ENCODE measurements at places on chromosomes 5 and 9.

DNA sequence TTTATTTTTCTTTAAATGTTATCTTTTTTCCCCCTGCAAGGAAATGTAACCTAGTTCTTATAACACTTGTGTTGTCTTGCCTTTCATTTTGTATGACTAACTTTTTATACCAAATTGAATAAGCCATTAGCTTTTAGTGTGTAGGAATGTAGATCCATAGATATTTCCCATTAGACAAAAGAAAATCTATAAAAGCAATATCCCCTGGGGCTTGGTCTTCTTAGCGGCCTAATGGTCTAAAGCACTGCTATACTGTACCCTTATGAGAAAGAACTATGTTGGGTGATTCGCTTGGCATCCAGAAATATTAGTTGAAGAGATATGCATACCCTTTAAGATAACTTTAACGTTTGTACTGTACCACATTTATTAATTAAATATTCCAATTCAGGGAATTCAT is 289.2 kb downstream of the CCDC171 start:
- no peak for DNase-seq

GRCh38 chr5:94796586-94796985 is 178.1 kb downstream of the SLF1 start:
- no peak for DNase-seq

GRCh38 chr9:133767625-133768024 is 29.5 kb upstream of the SARDH start:
- no peak for DNase-seq

DNA sequence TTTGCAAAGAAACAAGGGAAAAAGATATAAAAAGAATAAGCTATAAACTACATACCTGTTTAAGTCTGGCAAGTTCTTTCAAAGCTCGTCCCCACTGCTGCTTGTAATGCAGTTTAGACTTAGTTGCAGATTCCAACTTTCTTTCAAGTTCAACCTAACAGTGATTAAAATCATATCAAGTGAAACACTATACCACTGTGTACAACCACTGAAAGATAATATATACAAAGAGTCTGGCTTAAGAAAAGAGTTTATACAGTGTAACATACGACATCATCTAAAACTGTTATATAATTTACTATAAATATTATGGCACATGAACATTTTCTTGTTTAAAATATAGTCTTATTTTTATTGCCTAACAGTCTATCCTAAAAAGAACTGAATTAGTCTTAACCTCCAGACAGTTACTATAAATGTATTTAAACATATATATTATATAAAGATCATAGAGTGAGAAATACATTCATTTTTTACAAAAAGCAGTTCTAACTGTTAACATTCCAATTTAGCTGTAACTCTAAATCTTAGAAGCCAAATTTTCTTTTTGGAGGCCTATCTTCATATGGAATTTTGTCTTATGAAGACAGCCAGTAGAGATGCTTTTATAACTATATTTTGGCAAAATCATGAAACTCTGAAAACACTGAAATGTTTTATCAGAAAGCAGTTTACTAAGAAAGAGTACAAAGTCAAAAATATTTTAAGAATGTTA is 58.6 kb downstream of the CEP120 start:
- no peak for DNase-seq

- DNase-seq = no peak
Observed at GRCh38 chr5:169350759-169351240, 49.9 kb upstream of the SLIT3 start.

DNA sequence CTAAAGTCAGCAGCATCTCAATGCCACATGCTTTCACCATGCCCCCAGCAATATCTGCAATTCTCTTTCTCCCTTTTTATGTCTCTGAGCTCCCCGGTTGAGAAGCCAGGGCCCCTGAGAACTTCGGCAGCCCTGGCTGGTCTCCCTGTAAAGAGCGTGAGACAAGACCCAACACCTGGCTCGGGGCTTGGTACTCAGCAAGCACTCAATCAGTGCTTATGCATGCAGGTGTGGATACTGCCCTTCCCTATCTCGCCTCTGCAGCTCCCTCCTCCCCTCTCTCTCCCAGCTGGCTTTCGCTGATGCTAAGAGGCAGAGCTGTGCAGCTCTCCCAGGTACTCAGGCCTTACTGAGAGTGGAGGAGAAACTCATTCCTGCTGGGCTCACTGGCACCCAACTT is 41.7 kb upstream of the AKNA start:
- DNase-seq = no peak

DNA sequence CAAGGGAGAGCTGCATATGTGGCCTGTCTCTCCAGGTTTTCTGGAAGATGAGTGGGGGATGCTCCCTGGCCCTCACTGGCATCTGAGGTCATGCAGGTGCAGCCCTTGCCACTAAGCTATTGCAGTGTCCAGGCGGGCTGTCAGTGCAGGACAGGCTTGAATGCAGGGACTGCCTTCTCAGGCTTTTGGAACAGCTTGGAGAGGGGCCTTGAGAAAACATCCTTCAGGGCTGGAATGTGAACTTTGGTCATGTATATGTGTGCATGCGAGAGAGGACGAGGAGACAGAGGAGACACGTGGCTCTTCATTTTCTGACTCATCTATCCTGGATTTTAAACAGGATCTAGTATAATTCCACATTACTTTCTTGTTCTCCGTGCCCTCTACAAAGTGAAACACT is 90.3 kb downstream of the MACROH2A1 start:
- DNase-seq = no peak

- no peak for DNase-seq
Observed at GRCh38 chr5:93385655-93386054, 195.4 kb downstream of the NR2F1-AS1 start.

DNA sequence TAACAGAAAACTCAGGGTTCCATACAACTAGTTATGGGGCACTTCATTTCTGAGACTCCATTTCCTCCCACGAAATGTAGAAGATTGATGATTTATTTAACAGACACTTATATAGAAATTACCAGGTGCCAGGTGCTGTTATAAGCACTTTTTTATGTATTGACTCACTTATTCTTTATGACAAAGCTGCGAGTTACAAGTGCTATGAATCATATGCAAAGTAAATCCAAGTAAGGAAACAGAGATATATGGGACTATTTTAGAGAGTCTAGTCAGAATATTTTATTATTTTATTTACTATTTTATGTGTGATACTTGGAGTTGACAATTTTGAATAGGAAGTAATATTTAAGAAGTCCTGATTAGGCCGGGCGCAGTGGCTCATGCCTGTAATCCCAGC is 822.8 kb upstream of the C9orf72 start:
- no peak for DNase-seq

DNA sequence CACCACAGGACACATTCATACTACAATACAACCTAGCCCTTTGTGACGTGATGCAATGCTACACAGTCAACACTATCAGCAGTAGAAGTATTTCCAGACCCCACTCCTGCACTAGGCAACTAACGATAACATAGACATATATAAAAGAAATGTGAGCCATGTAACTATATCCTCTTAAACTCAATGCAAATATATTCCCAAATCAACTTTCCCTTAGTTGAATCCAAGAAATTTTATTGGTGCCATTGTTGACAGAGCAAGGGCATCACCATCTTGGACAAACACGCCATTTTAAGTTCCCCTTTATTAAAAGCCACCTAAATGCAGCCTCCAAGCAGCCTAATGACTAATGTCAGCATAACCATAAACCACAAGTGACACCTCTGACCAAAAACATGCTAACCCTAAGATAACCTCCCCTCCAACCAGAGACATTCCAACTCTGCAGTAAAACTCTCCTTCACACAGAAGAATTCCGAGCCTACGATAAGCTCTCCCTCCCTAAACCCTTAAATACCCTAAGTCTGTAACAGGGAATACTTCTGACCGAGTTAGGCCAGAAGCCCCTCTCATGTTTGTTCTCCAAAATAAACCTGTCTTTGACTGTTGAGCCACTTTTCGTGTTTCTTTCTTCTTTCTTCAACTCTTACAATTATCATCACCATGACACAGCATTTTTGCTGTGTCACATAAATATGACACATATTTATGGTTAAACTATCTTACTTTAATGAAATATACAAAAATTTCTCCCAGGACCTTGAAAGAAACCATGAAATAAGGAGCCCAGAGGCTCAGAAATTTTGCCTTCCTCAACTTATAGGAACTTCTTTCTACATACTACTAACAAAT is 1497.8 kb downstream of the EFNA5 start:
- DNase-seq = no peak

DNA sequence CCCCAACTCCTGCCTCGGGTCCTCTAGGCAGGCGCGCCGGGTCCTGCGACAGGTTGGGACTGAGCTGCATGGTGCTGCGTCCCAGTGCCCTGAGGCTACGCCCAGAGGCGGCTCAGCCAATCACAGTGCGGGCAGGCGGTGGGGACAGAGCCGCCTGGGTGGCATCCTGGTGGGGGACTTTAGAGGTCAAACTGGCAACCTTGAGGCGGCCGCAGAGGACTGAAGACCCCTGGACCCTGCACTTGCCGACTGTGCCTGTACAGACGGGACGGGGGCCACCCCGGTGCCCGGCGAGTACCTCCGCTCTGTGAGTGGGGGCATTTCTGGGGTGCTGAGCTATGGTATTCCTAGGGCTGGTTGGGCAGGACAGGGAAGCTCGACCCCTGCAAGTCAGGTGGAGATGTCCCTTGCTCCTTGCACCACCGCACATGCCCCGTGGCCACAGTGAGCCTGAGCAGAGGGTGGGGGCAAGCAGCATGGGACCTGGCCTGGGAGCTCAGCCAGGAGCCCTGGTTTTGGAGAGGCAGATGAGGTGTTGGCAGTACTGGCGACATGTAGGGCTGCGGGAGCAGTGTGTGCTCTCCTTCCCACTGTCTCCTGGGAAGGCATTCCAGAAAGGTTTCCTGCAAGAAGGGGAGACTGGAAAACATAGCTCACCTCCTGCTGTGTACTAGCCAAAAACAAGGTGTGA is 45.5 kb downstream of the CTSL start:
- DNase-seq = no peak

- no peak for DNase-seq
Observed at GRCh38 chr9:129781981-129782380, 21.0 kb upstream of the TOR1B start.

- DNase-seq = no peak
Observed at GRCh38 chr5:128857076-128857677, 108.1 kb upstream of the SLC27A6 start.

GRCh38 chr5:112915831-112916230 is 6.2 kb downstream of the REEP5 start:
- DNase-seq = no peak

DNA sequence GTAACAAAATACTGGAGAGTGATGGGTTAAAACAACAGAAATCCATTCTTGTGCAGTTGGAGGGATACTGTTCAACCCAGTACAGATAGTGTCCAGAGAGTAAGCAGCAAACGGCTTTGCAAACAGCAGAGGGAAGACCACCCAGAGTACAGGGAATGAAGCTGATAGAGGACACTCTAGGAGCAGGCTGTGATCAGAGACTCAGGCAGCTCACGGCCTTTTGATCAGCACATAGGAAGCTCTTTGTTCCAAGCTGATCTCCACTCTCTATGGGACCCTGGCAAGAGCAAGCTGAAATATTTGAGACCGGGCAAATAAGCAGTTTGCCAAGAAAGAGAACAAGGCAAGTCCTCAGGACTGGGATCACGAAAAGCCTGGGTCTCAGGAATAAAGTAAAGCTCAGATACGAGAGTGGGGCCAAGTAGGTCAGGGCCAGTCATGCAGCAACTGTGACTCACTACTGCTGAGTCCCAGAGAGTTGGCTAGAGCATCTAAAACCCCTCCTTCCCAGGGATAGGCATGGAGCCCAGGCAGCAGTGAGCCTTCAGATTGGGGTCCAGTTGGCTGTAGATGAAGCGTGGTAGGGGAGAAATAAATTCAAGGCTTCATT is 52.4 kb downstream of the MELK start:
- DNase-seq = no peak

- DNase-seq = no peak
Observed at GRCh38 chr9:1273859-1274258, 223.7 kb downstream of the DMRT2 start.

GRCh38 chr5:170315154-170315553 is 17.6 kb upstream of the LCP2 start:
- DNase-seq = no peak

- DNase-seq = no peak
Observed at GRCh38 chr5:57662991-57663390, 180.4 kb upstream of the ACTBL2 start.

DNA sequence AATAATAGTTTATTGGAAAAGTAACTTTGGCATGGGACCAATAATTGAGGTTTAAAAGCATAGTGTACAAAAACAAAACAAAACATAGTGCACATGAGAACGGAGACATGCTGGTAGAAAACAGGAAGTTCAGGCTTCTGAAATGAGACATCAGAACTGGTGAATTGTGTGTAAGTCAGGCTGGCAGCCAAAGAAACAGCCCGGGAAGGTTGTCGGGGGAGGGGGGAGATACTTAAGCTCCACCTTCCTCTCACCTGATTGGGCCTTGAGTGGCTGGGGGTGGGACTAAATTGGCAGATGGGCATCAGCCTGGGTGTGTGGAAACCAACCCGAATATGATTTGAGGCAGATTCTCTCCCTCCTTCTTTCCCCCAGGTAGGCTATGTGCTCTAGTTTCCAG is 256.3 kb downstream of the SMARCA2 start:
- no peak for DNase-seq

DNA sequence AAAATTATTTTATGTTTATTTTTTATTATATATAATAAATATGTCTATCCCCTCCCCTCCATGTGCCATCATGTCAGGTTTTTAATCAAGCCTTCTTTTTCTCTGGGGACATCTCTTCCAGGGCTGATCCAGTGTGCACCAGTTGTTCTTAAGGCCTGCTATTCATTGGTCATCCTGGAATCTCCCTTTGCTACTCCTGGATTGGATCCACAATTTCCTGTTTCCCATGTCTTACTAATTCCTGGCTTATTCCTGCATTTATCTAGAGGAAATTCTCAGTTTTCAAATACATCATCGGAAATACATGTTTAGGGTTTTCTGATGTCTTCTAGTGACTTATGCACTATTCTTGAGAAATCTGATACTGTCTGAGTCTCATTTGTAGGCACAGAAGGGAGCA is 56.8 kb downstream of the ANGPTL2 start:
- no peak for DNase-seq

GRCh38 chr5:14491015-14491915 is 90.3 kb upstream of the OTULINL start:
- DNase-seq = no peak

- no peak for DNase-seq
Observed at GRCh38 chr5:74608736-74609601, 31.6 kb downstream of the ENC1 start.

DNA sequence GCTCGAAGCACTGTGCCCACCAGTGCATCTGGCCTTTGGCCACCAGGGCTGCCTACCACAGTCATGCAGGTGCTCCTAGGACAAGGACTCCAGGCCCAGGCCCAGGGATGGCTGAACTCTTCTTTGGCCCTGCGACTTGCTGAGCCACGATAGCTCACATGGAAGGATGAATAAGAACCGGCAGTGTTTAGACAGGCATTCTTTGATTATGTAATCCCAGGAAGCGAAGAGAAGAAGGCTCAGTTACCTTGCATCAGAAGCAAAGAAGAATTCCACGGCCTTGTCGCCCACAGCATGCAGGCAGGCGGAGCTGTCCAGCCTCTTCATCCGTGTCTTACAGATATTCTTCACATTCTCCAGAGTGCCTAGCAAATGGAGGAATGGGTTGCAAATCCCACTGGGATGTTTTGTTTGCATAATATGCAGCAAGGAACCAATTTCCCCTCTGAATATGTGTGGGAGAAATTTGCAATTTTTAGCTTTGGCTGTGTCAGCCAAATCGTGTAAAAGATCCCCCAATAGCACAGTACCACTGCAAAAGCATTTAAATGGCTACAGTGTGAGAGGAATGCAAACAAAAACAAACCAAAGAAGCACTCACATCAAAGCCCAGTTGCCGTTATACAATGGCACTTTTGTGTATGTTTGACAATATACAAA is 29.1 kb downstream of the GFPT2 start:
- no peak for DNase-seq

GRCh38 chr5:134003817-134004625 is 754 bp downstream of the VDAC1 start:
- DNase-seq = no peak

Measured in NCI-H2081 treated with DMSO at 0.1 percent for 48 hours (cell line).